Upper lobe of left lung (tissue), 6 donors: ENCODE measurements at places on chromosomes 16 and 17. TPM values are rescaled to one million over a fixed set of nuclear protein-coding genes. Genes with fewer than 3 reads are reported as not detected.
A peak's percentile ranks its signal among the peaks of the same experiment; 100 is the strongest.

The TRIM72 gene
- total RNA-seq: not detected

The MT1G gene
- 13.4 TPM for total RNA-seq

The EIF3C gene
- 664 TPM for total RNA-seq

The SLC4A1 gene
- total RNA-seq: 3.0 TPM

The EVI2A gene
- 27.8 TPM for total RNA-seq

The ADGRG1 gene
- 39.0 TPM for total RNA-seq

The STAT5A gene
- total RNA-seq: 74.5 TPM

The RAD51D gene
- total RNA-seq: 7.8 TPM

The TBC1D16 gene
- total RNA-seq: 60.8 TPM

The SPATA22 gene
- total RNA-seq: not detected

The SLC38A8 gene
- total RNA-seq: not detected

The PRDM7 gene
- total RNA-seq: not detected

The TNK1 gene
- total RNA-seq: 5.8 TPM

The CTRB1 gene
- not detected for total RNA-seq

GRCh38 chr17:11251561-11252107 lies 10.6 kb downstream of the SHISA6 start:
- no peak overlapping the region for H3K27ac ChIP-seq
- H3K4me3 ChIP-seq: no peak overlapping the region
- no peaks in the 10 kb centered on the region for H3K36me3 ChIP-seq
- H3K27me3 ChIP-seq: no peaks in the 10 kb centered on the region
- no peaks in the 10 kb centered on the region for H3K4me1 ChIP-seq

- no peaks in the 10 kb centered on the region for H3K27me3 ChIP-seq
- peaks cover 67% of the 10 kb centered on the region for H3K4me1 ChIP-seq
These were observed 11.7 kb downstream of the HDAC5 start for GRCh38 chr17:44111777-44112176.

DNA sequence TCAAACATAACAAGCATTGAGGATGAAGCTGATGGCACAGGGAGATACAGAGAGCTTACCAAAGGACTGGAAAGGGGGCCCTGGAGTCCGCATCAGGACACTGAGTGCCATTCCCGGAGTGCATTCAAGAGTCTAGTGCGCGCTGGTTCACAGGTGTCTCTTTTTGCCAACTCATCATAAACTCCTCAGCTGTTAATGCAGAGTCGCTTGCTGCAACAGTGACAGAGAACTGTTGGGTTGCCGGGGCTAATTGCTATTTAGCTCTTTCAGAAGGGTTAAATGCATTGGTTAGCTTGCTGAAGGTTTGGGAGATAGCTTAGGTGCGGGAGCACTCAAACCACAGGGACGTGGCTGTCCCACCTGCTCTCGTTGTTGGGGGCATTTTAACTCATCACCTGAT lies 1091.6 kb upstream of the EEF2KMT start:
- DNase-seq: no peak
- no peak overlapping the region for H3K4me3 ChIP-seq
- H3K27me3 ChIP-seq: no peaks in the 10 kb centered on the region
- H3K4me1 ChIP-seq: no peaks in the 10 kb centered on the region
- no peaks in the 10 kb centered on the region for H3K36me3 ChIP-seq
- no peak overlapping the region for H3K27ac ChIP-seq

DNA sequence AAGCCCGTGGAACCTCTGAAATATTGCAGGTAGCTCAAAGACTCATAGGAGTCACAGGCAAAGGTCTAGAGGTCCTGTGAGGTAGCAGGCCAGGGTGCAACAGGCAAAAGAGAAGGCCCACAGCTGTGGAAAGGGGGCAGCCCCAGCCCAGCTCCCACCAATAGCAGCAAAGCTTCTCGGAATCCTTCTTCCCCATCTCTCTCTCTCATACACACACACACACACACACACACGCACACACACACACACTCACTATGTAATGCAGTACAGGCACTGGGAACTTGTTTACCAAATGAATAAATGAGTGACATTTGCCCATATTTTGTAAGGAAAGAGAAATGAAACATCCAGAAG lies 16.8 kb upstream of the SUPT4H1 start:
- H3K27ac ChIP-seq: no peak overlapping the region
- no peaks in the 10 kb centered on the region for H3K4me1 ChIP-seq
- no peaks in the 10 kb centered on the region for H3K36me3 ChIP-seq
- no peaks in the 10 kb centered on the region for H3K27me3 ChIP-seq

- no peaks in the 10 kb centered on the region for H3K36me3 ChIP-seq
- no peaks in the 10 kb centered on the region for H3K27me3 ChIP-seq
- H3K4me3 ChIP-seq: no peak overlapping the region
- H3K27ac ChIP-seq: no peak overlapping the region
These were observed 587.7 kb downstream of the MAF start for GRCh38 chr16:79012671-79013434.

GRCh38 chr17:39548494-39549225 lies 59.1 kb downstream of the NEUROD2 start:
- no peak for DNase-seq
- no peak overlapping the region for H3K27ac ChIP-seq
- no peak overlapping the region for H3K4me3 ChIP-seq
- H3K36me3 ChIP-seq: peaks cover 58% of the 10 kb centered on the region
- H3K27me3 ChIP-seq: no peaks in the 10 kb centered on the region

DNA sequence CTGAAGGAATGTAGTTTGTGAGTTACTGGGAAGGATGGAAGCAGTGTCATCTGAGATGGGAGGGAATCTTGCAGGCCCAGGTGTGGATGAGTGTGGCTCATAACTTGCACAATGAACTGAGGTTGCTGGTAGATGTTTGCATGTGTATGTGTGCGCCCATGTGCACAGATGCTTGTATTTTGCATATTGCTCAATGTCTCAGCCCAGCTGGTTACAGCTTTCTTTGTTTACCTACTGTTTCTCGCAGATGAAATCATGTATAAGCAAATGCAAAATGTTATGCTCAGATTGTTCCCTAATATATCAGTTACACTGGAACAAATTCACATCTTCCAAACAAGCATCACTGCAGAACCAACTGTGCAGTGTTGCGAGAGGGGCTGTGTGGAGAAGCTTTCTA lies 452.2 kb upstream of the EEF2KMT start:
- DNase-seq: no peak
- no peaks in the 10 kb centered on the region for H3K36me3 ChIP-seq
- H3K4me3 ChIP-seq: no peak overlapping the region
- H3K27me3 ChIP-seq: no peaks in the 10 kb centered on the region
- H3K4me1 ChIP-seq: no peaks in the 10 kb centered on the region

DNA sequence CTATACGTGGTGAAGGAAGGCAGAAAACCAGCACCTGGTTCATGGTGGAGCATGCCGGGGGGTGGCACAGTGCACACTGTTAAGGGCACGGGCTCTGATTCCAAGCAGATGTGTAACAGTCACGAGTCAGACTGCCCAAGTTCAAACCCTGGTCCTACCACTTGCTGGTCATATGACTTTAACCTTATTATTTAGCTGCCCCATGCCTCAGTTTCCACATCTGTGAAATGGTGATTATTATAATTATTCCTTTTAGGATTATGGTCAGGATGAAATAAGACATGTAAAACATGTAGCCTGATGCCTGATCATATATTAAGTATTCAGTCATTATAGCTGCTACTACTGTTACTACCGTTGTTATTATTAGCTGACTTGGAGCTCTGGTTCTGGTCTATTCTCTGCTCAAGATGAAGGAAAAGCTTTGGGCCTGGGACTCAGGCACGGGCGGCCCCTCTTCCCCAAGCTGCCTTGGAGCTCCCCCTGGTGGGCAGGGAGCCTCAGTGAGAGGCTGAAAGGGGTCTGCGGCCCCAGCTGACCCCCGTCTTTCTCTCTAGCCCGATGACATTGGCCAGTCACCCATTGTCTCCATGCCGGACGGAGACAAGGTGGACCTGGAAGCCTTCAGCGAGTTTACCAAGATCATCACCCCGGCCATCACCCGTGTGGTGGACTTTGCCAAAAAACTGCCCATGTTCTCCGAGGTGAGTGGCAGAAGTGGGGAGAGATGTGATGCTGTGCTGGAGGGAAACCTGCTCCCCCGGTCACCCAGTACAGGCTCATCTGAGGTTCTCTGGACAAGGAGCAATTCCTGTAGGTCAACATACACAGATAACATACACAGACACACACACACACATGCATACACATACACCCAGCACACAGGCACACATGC lies 14.0 kb downstream of the NR1D1 start:
- DNase-seq: no peak
- peak overlapping the region; percentile 10 for H3K27ac ChIP-seq
- no peak overlapping the region for H3K4me3 ChIP-seq
- no peaks in the 10 kb centered on the region for H3K27me3 ChIP-seq
- peaks cover 41% of the 10 kb centered on the region for H3K36me3 ChIP-seq

GRCh38 chr16:88792668-88793250 lies 7.7 kb upstream of the PIEZO1 start:
- H3K27me3 ChIP-seq: no peaks in the 10 kb centered on the region
- H3K27ac ChIP-seq: no peak overlapping the region
- DNase-seq: peak; percentile 58
- no peak overlapping the region for H3K4me3 ChIP-seq
- H3K4me1 ChIP-seq: peaks cover 10% of the 10 kb centered on the region
- no peaks in the 10 kb centered on the region for H3K36me3 ChIP-seq

- H3K27ac ChIP-seq: no peak overlapping the region
- H3K27me3 ChIP-seq: no peaks in the 10 kb centered on the region
- H3K4me1 ChIP-seq: no peaks in the 10 kb centered on the region
- no peak overlapping the region for H3K4me3 ChIP-seq
These were observed 39.4 kb downstream of the EFCAB13 start for GRCh38 chr17:47363171-47363570.

- no peak overlapping the region for H3K27ac ChIP-seq
- H3K36me3 ChIP-seq: peaks cover 34% of the 10 kb centered on the region
- no peak overlapping the region for H3K4me3 ChIP-seq
These were observed 19.8 kb upstream of the TXNDC11 start for GRCh38 chr16:11762431-11762830.

- no peak overlapping the region for H3K27ac ChIP-seq
- no peaks in the 10 kb centered on the region for H3K27me3 ChIP-seq
- no peak overlapping the region for H3K4me3 ChIP-seq
- no peaks in the 10 kb centered on the region for H3K36me3 ChIP-seq
- H3K4me1 ChIP-seq: no peaks in the 10 kb centered on the region
These were observed 67.2 kb downstream of the USP22 start for GRCh38 chr17:20975566-20975965.

DNA sequence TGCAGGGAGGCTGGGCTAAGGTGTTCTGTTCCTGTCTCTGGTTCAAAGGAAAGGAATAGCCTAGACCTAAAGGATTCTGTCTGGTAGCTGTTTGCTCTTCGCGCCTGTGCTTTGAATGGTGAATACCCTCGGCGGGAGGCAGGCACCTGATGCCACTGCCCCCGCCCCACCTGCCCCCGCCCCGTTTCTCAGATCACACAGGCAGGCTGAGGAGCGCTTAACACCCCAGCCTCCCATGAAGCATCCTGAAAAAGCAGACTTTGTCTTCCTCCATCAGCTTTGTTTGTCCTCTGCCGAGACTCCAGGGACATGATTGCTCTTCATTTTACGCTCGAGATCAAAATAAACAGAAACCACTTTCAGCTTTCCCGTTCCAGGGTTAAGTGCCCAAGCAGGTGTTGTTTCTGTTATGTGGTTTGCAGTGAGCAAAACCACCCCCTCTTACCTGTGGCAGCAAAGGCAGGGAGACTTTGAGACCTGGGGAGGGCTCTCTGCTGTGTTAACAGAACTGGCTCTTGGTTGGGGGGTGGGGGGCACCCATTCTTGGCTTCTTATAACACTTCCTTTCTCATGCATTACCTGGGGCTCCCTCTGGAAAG lies 452.1 kb downstream of the WWOX start:
- H3K36me3 ChIP-seq: no peaks in the 10 kb centered on the region
- H3K27me3 ChIP-seq: no peaks in the 10 kb centered on the region
- DNase-seq: peak; percentile 6
- H3K4me1 ChIP-seq: no peaks in the 10 kb centered on the region

DNA sequence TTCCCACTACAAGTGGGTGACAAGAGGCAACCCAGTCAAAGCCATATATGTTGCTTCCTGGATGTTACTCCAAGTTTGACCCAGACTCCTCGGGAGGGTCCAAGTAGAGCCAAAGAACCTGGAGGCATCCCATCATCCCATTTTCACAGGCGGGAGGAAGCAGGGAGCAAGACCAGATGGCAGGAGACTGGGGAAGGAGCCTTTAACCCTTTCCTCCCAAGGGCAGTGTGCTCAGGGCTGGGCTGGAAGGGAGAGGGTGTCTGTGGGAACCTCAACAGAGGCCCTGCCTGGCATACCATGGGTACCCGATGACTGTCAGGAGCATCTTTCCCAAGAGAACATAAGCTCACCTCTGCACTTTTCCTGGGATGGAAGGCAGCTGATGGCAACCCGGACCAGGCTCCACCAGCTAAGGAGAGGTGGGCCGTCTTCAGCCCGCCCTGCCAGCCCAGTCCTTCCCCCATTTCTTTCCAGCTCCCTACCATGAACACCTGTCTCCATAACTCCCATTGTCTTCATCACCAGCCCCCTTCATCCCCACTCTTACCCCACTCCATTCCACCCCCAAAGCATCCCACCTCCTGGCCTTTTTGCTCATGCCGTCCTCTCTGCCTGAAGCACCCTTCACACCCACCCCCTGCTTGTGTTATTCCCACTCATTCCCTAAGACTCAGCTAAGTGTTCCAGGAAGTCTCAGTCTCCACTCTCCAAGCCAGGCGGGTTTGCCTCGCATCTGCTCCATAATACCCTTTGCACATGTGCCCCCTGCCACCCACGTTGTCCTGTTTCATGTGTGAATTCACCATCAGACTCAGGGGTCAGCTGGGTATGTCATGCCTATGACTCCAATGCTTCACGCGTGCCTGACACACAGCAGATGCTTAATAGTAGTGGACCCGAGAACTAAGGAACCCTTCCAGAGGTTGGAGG lies 5.9 kb upstream of the SLC16A5 start:
- H3K4me1 ChIP-seq: peaks cover 38% of the 10 kb centered on the region
- H3K4me3 ChIP-seq: no peak overlapping the region
- no peak for DNase-seq
- H3K36me3 ChIP-seq: no peaks in the 10 kb centered on the region

GRCh38 chr17:82015311-82015971 lies 7.2 kb downstream of the CENPX start:
- peaks cover 31% of the 10 kb centered on the region for H3K36me3 ChIP-seq
- peak overlapping the region; percentile 82 for H3K27ac ChIP-seq
- no peaks in the 10 kb centered on the region for H3K4me1 ChIP-seq

- no peak for DNase-seq
- no peaks in the 10 kb centered on the region for H3K36me3 ChIP-seq
- no peaks in the 10 kb centered on the region for H3K4me1 ChIP-seq
- no peak overlapping the region for H3K27ac ChIP-seq
- no peak overlapping the region for H3K4me3 ChIP-seq
- no peaks in the 10 kb centered on the region for H3K27me3 ChIP-seq
These were observed 983.9 kb upstream of the EEF2KMT start for GRCh38 chr16:6081320-6081976.

DNA sequence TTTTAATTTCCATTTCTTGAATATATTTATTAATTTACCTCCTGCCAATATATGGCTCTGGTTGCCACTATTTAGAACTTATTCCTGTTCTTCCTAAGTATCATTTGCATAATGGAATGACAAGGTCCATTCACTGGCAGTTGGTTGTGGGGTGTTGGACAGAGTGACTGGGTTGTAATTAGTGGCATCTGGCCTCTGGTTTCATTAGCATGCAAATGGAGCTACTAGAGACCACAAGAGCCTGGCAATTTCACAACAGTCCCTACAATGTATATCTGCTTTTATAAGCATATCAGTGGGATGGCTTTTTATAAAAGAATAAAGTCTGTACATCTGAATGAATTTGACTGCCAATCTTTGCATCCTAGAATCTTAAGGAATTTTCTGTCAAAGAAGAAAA lies 1030.9 kb upstream of the CDH8 start:
- no peak for DNase-seq
- no peaks in the 10 kb centered on the region for H3K4me1 ChIP-seq
- H3K27me3 ChIP-seq: no peaks in the 10 kb centered on the region
- H3K27ac ChIP-seq: no peak overlapping the region
- H3K4me3 ChIP-seq: no peak overlapping the region
